ENCODE measurements at places on chromosomes 12 and 14.

- DNase-seq: no peak
Observed at GRCh38 chr12:91191513-91192111, 9.0 kb upstream of the DCN start.

- no peak for DNase-seq
Observed at GRCh38 chr14:65927931-65928356, 515.4 kb downstream of the FUT8 start.

- DNase-seq: peak; percentile 79
Observed at GRCh38 chr14:102594514-102595175, 2.2 kb downstream of the RCOR1 start.

DNA sequence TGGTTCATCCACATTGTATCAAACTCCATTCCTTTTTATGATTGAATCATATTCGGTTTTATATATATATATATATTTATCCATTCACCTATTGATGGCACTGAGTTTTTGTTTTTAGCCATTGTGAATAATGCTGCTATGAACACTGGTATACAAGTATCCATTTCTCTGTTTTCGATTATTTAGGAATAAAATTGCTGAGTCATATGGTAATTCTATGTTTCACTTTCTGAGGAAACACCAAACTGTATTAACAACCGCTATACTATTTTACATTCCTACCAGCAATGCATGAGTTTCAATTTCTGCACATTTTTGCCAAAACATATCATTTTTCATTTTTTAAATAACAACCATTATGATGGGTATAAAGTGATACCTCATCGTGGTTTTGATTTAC is 104.7 kb downstream of the C12orf42 start:
- DNase-seq: no peak

GRCh38 chr14:22391908-22392565 is 197.0 kb downstream of the DAD1 start:
- peak; percentile 85 for DNase-seq

GRCh38 chr12:57416039-57416996 is 14.5 kb downstream of the R3HDM2 start:
- DNase-seq: peak; percentile 31

GRCh38 chr12:106894774-106895173 is 60.9 kb upstream of the TMEM263 start:
- DNase-seq: peak; percentile 33

DNA sequence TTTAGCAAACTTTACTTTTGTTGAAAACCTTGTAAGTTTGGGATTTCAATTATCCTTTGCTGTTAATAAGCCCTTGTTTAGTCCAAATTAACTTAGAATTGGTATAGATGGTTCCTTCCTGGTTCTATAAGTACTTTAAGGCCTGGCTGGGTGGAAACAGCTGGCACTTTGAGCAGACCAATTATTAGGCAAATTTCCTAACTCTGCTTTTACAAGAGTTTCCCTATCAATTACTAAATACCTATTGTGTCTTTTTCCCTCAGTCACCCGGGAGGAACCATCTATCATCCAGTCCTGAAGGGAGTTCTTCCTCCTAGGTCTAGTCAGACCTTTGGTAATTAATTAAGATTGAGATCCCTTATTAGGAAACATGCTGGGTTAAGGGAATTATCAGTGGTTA is 138.0 kb downstream of the SLC38A6 start:
- DNase-seq: no peak

DNA sequence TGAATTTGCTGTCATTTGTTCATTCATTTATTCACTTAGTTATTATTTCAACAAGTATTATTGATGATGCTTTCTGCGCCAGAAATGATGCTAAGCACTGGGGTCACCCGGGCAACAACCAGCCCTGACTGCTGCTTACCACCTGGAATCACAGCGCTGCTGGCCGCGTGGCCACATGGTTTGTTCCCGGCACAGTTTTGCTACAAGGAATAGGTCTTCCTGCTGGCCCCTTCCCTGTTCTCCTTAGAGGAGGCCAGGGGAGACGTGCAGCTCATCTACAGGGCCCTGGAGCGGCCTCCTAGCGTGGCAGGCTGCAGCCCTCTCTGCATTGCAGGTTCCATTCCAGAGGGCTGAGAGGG is 7.0 kb downstream of the JDP2 start:
- no peak for DNase-seq

DNA sequence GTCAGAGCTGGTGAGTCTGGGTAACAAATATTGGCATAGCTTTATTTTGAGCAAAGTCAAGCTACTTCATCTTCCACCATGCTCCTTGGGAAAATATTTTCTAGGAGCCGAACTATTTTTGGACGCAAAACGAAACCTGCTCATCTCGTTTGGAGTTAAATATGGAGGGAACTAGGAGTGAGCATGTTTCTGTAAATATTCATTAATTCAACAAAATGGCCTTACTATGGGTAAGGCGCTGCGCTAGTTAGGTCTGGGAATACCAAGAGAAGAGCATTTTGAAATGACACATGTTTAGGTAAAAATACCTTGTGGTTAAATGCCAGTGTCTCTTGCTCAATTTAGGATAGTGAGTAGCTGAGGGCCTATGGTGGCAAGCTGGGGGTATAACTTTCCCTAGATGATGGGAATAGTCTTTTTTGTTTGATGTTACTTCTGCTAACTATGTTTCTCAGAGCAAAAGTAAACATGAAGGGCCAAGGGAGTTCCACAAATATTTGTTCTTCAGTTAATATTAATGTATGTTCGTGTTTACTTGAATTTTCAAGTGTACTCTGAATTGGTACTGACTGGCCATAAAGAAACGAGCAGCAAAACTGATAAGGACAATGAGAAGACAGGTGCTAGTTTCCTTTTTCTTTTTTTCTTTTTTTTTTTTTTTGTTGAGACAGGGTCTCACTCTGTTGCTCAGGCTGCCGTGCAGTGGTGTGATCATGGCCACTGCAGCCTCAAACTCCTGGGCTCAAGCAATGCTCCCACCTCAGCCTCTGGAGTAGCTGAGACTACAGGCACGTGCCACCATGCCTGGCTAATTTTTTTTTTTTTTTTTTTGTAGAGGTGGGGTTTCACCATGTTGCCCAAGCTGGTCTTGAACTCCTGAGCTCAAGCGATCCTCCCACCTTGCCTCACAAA is 77.7 kb downstream of the MAP1LC3B2 start:
- no peak for DNase-seq

GRCh38 chr12:49030119-49030518 is 11.5 kb upstream of the PRKAG1 start:
- no peak for DNase-seq

- DNase-seq: peak; percentile 35
Observed at GRCh38 chr14:30657606-30658163, 35.6 kb downstream of the SCFD1 start.

DNA sequence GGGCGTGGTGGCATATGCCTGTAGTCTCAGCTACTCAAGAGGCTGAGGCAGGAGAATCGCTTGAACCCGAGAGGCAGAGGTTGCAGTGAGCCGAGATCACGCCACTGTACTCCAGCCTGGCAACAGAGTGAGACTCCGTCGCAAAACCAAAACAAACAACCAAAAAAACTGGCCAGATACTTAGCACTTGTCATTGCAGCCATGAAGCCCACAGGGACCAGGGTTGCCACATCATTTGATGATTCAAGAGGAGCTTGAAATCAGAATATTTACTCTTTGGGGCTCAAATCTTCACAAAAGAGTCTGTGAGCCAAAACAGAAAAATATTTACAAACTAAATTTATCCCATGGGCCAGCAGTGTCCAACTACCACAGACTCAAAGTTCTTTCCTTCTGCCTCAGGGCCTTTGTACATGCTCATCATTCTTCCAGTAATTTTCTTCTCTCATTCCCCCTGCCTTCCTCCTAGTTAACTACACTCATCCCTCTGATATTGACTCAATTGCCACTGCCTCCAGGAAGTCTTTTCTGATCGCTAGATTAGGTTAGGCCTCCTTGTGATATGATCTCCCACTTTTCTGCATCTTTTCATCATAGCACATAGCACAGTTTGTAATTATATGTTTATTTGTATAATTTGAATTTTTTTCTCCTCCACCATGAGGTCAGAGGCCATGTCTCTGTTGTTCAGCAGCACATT is 130.8 kb upstream of the PLEKHG7 start:
- no peak for DNase-seq

DNA sequence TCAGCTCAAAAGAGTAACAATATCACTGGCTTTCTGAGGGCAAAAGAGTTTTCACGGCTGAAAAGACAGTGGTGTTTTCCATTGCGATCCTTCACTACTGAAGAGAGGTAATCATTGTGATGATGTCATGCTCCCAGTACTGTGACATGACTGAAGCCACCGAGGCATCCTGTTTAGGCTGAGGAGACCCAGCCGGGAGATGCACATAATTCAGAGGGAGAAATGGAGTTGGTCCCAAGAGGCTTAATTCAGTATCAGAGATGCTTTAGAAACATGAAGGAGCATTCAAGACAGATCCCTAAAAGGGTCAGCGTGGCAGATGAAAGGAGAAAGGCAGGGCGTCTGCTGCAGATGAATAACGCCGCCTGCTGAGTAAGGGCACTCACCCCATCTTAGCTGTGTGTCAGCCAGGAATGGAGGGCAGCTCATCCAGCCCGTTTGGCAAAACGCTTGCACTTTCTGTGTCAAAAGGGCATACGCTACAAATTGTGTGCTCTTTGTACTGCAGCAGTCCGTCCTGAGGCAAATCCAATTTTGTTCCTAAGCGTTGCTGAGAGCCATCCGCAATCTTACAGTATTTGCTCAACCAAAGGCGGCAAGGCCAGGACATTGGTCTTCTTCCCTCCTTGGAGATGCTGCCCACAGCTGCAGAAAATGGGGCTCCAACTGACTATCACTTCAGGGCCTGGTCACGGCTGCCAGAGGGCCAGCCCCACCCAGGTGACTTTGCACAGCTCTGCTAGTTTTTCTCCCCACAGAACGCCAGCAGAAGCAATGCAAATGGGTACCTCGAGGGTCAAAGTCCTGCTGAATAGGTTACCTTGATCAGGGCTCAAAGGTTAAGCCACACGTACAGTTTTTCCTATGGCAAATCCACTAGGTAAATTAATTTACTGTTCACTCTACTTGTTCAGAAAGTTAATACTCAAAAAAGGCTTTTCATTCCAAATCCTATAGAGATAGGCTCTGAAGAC is 23.5 kb downstream of the CCDC92 start:
- no peak for DNase-seq

GRCh38 chr12:32918890-32919801 is 22.6 kb upstream of the PKP2 start:
- DNase-seq: peak; percentile 72

GRCh38 chr12:26872625-26873024 is 39.6 kb upstream of the ITPR2 start:
- no peak for DNase-seq

GRCh38 chr12:120060196-120060595 is 56.4 kb downstream of the RAB35 start:
- no peak for DNase-seq

DNA sequence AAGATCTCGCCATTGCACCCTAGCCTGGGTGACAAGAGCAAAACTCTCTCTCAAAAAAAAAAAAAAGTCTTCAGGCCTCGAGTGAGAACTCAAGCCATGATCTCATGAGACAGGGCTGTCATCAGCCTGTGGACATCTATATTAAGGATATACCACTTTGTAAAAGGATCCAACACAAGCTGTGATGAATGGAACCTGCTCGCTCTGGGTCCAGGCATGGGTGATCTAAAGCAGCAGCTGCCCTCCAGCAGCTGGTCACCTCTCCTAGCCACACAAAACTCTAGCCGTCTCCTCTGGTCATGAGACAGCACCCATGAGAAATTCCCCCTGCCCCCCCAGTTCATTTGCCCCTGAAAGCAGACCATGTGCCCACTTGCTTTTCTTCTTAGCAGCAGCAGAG is 19.1 kb upstream of the DGLUCY start:
- no peak for DNase-seq

- DNase-seq: no peak
Observed at GRCh38 chr14:104702106-104702505, 12.7 kb downstream of the INF2 start.

DNA sequence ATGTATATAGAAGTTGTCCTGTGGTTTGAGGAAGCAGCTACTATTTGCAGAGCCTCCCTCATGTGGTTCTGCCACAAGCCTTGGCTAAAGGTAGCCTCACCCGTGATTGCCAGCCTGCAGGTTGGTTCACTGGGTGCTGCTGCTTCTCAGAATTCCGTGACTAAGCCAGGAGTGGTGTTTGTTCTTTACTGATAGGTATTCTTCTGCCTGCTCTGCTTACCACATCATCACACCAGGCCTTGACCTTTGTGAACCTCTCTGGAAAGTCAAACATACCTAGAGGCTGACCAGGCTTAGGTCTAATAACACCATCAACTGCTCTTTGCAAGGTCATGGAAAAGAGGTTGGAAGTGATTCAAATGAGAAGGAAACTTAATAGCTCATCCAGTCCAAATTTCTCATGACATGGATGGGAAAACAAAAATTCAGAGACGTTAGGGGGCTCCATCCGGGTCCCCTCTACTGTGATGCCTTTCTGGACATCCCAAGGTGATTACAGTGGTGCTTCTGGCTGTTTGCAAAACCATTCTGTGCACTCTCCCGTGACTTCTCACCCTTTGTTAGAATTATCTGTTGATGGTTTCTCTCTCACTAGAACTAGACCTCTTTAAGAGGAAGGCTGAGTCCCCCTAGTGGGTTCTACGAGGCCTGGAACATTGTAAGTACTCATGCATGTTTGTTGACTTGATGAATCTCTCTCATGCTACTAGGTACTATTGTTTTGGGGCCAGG is 8.5 kb upstream of the SOCS2 start:
- peak; percentile 97 for DNase-seq

GRCh38 chr12:125228519-125229260 is 163.5 kb downstream of the AACS start:
- DNase-seq: no peak

DNA sequence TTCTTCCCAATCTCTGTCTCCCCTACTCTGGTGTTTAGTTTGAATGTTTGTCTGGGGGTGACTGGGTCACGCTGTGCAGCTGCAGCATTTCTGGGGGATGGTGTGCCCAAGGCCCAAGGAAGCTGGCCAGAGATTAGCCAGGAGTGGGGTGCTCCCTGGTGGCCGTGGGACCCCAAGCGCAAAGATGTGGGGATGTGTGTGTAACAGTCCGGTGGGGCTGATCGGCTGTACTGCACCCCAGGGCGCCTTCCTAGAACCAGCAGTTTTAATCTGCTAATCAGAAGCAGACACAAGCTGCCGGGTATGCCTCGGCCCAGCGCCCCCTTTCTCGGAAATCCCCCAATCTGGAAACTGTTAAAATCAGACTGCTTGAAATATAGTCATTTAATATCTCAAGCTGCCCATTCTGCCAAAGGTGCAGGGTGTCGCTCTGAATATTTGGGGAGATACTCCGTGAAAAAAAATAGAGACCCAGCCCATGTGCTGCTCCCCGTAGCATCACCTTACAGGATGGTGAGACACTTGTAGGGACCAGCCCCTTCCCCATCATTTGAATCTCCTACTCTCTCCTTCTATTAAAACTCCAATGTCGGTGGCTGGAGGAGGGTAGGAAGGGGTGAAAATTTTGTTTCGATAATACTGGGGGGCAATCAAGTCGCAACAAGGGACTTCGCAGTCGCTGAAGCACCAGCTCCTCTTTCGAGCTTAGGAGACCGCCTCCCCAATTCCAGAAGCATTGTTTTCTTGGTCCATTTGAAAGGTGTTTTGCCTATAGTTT is 4.3 kb downstream of the HOXC9 start:
- DNase-seq: no peak

DNA sequence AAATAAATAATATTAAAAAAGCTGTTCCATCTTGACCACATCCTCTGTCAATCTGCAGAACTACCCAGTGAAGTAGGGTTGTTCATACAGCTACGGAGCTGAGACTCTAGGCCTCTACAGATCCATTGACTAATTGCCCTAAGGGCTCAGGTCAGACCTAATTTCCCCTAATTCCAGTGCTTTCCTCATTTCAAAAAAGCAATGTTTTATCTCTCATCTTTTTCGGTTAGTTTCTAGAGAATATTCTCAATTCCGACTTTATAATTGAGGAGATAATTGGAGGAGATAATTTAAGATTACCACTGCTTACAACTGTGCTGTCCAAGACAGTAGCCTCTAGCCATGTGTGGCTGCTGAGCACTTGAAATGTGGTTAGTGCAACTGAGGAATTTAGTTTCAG is 167.1 kb downstream of the KIF21A start:
- DNase-seq: no peak
